ENCODE measurements at places on chromosomes 5 and 9. TPM values are rescaled to one million over a fixed set of nuclear protein-coding genes. Genes with fewer than 3 reads are reported as not detected.

GRCh38 chr5:37247496-37247895 lies 1.7 kb downstream of the CPLANE1 start:
- H3K27me3 ChIP-seq = no peaks in the 10 kb centered on the region
- H3K4me1 ChIP-seq = peaks cover 15% of the 10 kb centered on the region
- no peak overlapping the region for H3K4me3 ChIP-seq
- H3K27ac ChIP-seq = no peak overlapping the region
- no peak for DNase-seq

DNA sequence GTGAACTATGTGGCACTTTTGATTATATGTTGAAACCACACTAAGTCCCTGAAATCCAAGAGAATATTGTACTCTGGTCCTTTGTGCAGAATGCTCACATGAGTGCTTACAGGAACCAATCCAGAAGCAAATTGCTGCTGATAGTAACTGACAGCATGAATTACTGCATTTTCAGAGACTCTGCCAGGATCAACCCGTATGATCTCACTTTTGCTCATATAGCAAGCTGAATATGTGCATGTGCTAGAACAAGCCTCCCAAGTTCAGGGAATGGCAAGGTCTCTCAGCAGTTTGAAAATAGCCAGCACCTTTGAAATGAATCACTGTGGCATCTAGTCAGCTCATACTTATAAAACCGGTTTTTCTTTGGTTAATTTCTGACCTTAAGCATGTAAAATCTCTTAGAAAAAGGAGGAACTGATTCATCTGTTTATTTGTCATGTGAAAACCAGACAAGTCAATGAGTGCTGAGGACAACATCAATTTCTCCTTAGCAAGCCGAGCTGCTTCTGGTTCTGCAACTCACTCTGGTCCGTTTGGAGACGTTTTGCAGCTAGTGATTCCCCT lies 215.7 kb upstream of the ELL2 start:
- H3K4me3 ChIP-seq = no peak overlapping the region
- no peaks in the 10 kb centered on the region for H3K36me3 ChIP-seq
- no peaks in the 10 kb centered on the region for H3K27me3 ChIP-seq
- H3K4me1 ChIP-seq = no peaks in the 10 kb centered on the region

DNA sequence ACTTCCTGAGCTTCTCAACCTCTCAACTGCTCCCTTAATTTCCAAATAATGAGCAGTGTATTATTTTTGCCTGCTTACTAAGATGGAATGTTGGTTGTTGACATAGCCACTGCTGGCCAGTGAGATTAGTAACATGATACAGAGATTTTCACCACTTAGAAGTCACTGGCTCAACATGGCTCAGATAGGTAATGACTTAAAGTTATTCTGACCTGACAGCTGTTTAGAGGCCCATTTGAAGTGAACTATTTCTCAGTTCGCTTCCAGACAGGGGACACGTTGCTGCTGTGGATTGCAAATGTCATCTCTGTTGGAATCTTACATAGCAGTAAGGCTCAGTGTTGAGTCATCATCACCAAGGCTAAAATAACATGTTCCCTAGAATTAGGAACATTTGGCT lies 490.2 kb downstream of the TLE4 start:
- H3K36me3 ChIP-seq = no peaks in the 10 kb centered on the region
- H3K4me3 ChIP-seq = no peak overlapping the region

The C8G gene
- not detected for total RNA-seq

The GPR150 gene
- total RNA-seq = not detected
